Activated CD4-positive, CD25-positive, alpha-beta regulatory T cell (primary cell): ENCODE measurements at places on chromosomes 16 and 17.

DNA sequence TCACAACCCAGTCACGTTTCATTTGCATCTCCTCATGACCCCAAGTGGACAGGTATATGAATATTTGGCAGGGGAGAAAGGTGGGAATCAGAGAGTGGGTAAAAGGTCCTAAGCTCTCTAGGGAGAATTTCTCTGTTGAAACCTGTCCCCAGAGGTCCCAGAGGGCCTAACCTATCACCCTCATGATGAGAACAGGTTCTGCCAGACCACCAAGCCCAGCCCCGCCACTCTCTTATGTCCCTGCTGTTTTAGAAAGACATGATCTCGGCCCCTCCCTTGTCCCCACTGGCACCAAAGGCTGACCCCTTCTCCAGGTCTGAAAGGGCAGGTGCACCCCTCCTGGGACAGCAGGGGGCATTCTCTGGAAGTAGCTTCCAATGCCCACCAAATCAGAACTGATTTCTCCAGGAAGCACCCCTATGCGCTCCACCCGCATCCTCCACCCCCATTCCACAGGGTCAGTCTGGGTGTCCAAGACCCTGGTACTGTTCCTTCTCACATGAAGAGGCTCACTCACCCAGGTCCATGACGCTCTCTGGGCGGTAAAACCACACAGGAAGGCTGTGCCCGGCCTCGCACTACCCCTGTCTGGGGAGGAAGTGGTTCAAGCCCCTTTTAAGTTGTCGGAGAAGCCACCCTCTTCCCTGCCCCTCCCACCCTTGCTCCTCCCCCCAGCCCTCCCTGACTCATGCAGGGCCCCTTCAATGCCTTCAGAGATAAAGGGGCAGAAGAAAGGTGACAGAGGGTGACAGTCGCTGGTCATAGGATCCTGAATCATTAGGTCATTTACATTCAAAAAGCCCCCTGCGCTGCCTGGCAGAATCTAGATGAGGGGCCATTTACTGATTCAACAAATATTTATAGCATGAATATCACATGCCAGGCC is at the start of gene CCR7:
CCR7 (minus strand) TSS at position 590 of the 886 bp plus-strand sequence; CDS start at position 527, 63 bp downstream.
- DNase-seq = peak; percentile 81

GRCh38 chr17:40515491-40516041 is 14.1 kb upstream of the TNS4 start:
- no peak for DNase-seq

- no peak for DNase-seq
These were observed 19.2 kb downstream of the PLXDC1 start for GRCh38 chr17:39132192-39132610.

- DNase-seq = no peak
These were observed 26.9 kb upstream of the RPL38 start for GRCh38 chr17:74176546-74177001.
